NCI-H187 treated with DMSO at 0.1 percent for 48 hours (cell line): ENCODE measurements at places on chromosomes 13 and 19.

DNA sequence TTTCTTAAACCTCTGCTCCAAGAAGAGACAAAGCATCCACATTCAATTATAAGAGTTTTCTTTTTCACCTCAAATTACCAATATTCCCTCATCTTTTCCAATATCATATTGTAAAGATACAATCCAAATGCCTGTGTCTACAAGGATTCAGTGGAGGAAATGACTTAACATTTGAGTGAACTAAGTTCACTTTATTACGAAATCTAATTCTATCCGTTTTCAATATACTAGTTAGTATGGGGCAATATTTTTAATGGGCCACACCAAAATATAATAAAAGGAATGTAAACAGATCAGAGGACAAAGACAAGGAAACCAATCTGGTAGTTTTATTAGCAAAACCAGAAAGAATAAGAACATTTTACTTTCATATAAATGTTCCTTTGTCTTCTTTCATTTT lies 136.0 kb downstream of the DCLK1 start:
- DNase-seq, result no peak

GRCh38 chr19:30652751-30653150 lies 280.6 kb downstream of the ZNF536 start:
- DNase-seq, result no peak

DNA sequence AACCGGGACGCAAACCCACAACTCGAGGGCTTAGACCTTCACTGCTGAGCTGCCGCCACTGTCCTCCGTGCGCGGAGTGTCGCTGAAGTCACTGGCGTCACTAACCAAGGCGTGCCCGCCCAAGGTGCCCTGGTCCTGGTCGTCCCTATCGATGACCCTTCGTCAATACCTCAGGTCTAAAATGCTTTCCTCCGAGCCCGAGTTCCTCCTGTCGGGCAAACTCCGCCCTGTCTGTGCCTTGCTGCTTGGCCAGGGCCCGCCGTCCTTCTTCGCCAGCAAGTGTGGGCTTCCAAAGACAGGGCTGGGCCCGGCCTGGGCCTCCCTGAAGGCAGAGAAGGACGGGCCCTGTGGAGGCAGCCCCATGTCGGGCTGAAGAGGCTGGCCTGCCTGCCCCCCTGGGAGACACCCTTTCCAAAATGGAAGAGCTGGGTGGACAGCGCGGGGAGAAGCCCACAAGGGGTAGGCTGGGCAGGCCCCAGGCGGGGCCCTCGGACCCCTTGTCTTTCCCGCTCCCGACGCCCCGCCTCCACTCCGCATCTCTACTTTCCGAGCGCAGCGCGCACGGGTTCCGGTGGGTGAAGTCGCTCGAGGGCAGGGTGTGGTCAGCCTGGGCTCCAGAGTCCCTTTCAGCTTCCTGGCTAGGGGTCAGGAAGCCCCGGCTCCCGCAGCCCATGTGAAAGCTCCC lies 13.4 kb downstream of the RB1 start:
- no peak for DNase-seq

DNA sequence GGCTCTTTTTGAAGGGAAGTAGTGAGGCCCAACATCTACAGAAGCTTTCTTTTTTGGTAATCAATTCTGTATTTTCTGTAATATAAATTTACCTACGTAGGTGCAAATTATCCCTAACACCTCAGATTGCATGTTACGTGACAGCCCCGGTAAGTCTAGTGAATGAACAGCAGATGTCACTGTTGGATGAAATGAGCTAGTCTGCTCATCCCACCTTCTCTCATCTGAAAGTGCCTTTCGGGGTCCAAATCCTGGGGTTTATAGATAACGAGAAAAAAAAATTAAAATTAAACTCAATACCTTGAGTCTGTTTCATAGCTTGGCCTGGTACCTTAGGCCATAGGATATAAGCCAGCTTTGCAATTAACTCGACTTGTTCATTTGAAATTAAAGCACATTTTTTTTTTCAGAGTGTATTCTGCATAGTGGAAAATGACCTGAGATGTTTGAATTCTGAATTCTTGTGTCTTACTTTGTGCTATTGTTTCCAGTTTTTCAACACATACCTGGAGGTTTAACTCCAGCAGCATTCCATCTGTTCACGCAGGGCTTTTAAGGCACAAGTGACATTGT lies 548.2 kb downstream of the GPC5 start:
- no peak for DNase-seq

GRCh38 chr13:67518785-67519184 lies 288.6 kb upstream of the PCDH9 start:
- no peak for DNase-seq

DNA sequence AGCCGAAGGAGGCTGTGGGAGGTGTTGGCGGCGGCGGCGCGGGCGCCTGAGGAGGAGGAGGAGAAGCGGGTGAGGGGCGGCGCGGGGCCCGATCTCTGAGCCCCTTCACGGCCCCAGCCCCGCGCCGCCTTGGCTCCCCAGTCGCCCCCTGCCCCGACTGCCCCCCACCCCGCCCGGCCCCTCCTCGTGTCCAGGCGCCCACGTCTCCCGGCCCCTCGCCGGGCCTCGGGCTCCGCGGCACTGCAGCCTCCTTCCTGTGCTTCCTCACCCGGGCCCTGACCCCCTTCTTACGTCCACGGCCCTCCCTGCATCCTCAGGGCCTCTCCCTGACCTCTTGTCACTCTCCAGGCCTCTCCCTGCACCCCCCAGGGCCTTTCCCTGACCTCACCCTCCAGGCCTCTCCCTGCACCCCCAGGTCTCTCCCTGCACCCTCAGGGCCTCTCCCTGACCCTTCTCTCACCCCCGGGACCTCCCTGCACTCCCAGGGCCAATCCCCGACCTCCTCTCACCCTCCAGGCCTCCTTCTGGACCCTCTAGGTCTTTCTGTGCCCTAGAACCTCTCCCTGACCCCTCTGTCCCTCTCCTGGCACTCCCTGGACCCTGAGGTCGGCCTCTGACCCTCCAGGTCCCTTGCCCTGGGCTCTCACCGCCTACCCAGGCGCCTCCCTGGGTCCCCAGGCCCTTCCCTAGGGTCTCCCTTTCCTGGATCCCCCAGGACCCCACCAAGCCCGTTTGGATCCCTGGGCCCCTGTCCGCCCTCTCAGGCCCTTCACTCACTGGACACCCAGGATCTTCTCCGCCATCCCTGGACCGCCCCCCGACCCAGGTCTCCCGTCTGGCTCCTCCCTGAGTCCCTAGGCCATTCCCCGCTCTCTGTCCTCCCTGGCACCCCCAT lies 460 bp downstream of the KMT5C start:
- DNase-seq, result no peak

DNA sequence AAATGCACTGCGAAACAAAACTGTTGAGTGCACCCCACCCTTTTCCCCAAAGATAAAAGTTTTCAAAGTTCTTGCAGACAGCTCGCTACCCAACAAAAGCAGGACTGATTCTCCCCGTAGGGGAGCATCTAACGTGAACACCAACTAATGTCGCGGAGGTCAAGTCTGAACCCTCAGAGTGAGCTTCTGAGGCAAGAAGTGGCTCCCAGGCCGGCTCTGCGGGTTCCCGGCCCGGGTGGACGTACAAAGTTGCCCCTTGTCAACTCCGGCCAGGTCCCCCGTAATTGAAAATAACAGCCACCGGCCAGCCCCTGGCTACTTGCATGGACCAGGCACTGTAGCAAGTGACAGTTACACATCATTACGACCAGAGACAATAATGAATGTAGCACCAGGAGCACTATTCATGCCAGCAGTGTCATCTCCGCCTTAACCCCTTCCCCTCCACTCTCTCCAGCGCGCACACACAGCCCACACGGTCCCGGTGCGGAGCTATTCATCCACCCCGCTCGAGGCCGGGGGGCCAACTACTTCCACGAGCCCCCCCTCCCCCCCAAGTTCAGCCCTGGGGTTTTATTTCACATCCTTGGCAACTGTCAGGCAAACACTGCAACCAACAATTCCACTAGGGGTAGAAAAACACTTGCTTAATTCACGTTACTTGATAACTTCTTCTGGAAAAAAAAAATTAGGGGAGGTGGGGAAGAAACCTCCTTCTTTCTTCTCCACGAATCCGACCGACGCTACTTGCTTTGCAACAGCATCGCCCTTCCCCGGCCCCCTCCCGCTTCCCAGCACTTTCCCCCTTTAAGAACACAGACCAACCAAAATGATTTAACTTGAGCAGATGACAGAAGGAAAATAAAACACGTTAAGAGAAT lies 1.2 kb downstream of the KLF12 start:
- no peak for DNase-seq

DNA sequence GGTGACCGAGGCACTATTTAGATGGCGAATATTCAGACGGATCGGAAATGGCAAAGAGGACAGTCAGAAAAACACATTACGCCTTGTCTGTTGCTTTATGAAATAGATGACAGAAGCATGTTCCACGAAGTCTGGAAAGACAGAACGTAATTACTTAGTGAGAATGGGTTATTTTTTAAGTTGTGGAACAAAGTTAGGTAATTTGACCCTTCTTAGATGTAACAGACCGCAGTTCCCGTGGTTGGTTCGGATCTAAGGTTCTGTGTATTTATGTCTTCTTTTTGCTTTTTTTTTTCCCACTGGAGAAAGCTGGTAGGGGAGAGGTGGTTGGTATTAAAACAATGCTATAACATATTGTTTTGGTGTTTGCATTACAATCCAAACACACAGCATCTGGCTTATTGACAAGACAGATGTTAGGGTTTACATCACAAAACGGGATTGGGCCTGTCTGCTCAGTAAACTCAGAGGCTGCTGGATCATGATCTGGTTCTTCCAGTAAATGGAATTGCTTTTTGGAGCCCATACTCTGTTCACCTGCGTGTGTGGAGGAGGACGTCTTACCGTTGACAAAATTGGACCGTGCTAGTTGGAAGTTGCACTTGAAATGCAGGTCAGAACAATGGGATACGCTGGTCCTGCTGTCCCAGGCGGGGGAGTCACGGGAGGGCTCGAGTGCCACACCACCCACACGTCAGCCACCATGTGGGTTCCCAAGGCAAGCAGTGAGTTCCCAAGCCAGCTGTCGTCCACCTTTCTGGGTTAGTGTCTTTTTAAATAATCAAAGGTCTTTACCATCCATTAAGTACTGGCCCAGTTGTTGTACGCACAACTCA lies 13.8 kb downstream of the ATP11A start:
- DNase-seq, result no peak

GRCh38 chr13:113836768-113837559 lies 26.9 kb downstream of the GAS6 start:
- DNase-seq, result no peak

- no peak for DNase-seq
These were observed 6.0 kb upstream of the RNF6 start for GRCh38 chr13:26228096-26228495.

DNA sequence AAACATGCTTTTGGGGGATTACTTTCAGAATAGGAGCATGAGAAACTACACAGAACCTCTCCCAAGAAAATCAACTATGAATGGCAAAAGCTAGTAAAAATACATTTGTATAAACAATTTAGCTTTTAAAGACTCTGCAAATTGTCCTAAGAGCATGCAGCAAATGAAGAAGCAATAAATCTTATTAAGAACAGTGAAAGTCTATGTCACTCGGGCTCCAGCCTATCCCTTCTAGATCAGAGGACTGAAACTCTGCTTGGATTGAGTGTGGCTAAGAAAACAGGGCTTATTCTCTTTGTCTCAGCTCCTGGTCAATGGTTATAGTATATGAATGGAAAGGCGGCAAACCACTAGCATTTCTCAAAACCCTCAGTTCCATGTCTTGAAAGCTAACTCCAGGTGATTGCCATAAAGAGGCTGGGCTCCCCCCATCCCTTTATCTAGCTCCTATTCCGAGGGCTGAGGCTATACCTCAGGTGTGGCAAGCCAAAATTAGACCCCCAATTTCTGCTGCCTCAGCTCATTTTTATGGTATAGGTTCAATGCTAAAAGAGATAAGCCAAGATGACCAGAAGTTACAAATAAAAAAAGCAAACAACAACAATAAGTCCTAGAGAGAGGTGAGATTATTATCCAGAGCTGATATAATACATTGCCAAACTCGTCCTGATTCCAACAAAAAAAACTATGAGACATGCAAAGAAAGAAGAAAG lies 953.2 kb downstream of the SLITRK6 start:
- DNase-seq, result no peak

- DNase-seq, result no peak
These were observed 178.8 kb downstream of the KCTD12 start for GRCh38 chr13:76707360-76707759.

DNA sequence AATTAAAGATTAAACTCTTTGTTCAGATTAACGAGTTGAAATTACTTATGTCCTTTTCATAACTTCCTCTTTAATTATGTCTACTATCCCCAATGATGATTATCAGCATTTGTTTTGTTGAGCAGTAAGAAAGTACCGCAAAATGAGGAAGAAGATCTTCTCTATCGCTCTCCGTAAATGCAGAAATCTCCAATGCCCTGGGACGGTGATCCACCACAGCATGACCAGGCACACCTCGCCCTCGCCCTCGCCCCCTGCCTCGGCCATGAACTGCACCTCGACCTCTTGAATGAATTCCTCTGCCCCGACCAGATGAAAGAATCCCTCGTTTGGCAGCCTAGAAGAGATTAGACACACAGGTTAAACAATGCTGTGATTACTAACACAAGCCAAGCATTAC lies 69.1 kb downstream of the RBM26 start:
- DNase-seq, result no peak

DNA sequence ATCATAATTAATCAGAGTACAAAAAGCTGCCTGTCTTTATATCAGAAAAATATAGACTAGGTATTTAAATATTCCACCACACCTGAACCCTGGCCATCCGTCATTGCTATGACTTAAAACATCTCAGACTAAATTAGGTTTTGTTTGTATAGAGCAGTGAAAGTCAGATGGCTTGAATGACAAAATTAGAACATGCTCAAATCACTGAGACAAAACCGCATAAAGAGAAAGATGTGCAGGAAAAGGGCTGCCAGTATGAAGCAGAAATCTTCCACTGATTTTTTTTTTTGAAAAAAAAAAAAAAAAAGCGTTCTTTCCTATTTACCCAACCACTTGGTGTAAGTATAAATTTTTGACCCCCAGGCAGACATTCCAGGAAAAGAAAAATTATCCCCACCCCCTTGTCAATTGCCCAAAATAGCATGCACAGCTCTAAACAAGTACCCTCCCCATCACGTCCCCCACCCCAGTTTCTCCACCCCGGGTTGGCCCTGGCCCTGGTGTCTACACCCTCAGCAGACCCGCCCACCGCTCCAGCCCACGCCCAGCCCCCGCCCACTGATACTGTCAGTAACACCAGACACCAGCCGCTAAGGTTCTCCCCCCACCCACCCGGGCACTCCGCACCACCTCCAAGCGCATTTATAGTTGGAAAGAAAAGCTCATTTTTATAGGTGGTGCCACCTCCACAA lies 118.6 kb downstream of the URI1 start:
- DNase-seq, result no peak

DNA sequence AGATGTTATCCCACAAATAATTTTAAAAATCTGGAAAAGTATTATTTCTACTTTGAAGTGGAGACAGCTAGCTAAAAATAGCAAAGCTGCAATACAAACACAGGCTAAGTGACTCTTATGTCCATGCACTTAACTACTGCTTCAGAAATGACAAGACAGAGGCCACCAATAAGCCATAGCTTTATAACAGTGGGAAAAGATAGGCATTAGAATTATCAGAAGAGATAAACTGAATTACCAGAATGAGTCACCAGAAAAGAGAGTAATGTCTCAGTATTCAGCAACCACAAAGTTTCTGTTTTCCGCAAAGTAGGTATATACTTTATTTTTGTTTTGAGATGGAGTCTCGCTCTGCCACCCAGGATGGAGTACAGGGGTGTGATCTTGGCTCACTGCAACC lies 17.1 kb downstream of the CLN5 start:
- DNase-seq, result no peak
